ENCODE measurements at places on chromosomes 2 and 18. TPM values are rescaled to one million over a fixed set of nuclear protein-coding genes. Genes with fewer than 3 reads are reported as not detected.

DNA sequence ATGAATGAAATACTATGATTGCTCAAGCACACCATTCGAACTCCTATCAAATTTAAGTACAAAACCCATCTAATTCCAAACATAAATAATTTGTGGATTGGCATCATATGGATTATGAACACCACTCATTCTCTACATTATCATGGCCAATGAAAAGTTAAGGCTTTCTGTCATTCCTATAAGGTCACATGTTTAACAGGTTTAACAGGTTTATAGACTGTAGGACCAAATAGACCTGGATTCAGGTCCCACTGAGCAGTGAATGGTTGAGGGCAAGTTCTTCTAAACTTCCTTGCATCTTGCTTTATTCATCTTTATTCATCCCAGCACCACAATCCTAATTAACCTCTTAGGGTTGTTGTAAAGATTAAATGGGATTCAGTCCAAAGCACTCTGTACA is 33.4 kb downstream of the FBXO36 start:
- no peaks in the 10 kb centered on the region for H3K36me3 ChIP-seq
- H3K4me1 ChIP-seq: no peaks in the 10 kb centered on the region
- H3K4me3 ChIP-seq: no peak overlapping the region
- no peak for DNase-seq
- H3K27ac ChIP-seq: no peak overlapping the region
- H3K27me3 ChIP-seq: no peaks in the 10 kb centered on the region

GRCh38 chr2:158931572-158931971 is 36.9 kb upstream of the TANC1 start:
- no peaks in the 10 kb centered on the region for H3K27me3 ChIP-seq
- H3K4me1 ChIP-seq: peaks cover 55% of the 10 kb centered on the region
- H3K36me3 ChIP-seq: no peaks in the 10 kb centered on the region
- H3K27ac ChIP-seq: peak overlapping the region; percentile 87

DNA sequence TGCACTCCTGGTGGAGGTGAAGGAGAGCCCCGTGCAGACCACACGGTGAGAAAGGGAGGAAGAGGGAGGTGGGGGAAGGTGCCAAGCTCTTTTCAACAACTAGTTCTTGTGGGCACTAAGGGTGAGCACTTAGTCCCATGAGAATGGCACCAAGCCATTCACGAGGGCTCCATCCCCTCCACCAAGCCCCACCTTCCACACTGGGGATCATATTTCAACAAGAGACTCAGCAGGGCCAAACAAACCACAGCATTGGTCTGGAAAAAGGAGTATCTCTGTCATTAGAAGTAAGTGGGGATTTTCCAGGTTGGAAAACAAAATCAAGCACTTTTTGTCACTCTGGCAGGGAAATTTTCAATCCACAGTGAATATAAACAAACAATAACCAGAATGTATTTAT is 38.4 kb downstream of the ZAP70 start:
- no peaks in the 10 kb centered on the region for H3K27me3 ChIP-seq
- peaks cover 3% of the 10 kb centered on the region for H3K4me1 ChIP-seq
- no peak overlapping the region for H3K27ac ChIP-seq
- DNase-seq: no peak
- peaks cover 17% of the 10 kb centered on the region for H3K36me3 ChIP-seq
- H3K4me3 ChIP-seq: no peak overlapping the region

GRCh38 chr2:3625186-3625585 is 30.3 kb downstream of the COLEC11 start:
- no peaks in the 10 kb centered on the region for H3K36me3 ChIP-seq
- H3K27me3 ChIP-seq: peaks cover 16% of the 10 kb centered on the region
- H3K4me3 ChIP-seq: no peak overlapping the region
- H3K4me1 ChIP-seq: no peaks in the 10 kb centered on the region
- no peak overlapping the region for H3K27ac ChIP-seq

GRCh38 chr2:84801811-84802210 is 79.1 kb downstream of the TRABD2A start:
- peaks cover 4% of the 10 kb centered on the region for H3K4me1 ChIP-seq
- no peak overlapping the region for H3K4me3 ChIP-seq
- no peaks in the 10 kb centered on the region for H3K36me3 ChIP-seq
- H3K27ac ChIP-seq: no peak overlapping the region
- peaks cover 26% of the 10 kb centered on the region for H3K27me3 ChIP-seq

GRCh38 chr2:80737047-80737446 is 432.5 kb upstream of the LRRTM1 start:
- no peaks in the 10 kb centered on the region for H3K4me1 ChIP-seq
- H3K4me3 ChIP-seq: no peak overlapping the region
- no peak for DNase-seq
- H3K36me3 ChIP-seq: no peaks in the 10 kb centered on the region

DNA sequence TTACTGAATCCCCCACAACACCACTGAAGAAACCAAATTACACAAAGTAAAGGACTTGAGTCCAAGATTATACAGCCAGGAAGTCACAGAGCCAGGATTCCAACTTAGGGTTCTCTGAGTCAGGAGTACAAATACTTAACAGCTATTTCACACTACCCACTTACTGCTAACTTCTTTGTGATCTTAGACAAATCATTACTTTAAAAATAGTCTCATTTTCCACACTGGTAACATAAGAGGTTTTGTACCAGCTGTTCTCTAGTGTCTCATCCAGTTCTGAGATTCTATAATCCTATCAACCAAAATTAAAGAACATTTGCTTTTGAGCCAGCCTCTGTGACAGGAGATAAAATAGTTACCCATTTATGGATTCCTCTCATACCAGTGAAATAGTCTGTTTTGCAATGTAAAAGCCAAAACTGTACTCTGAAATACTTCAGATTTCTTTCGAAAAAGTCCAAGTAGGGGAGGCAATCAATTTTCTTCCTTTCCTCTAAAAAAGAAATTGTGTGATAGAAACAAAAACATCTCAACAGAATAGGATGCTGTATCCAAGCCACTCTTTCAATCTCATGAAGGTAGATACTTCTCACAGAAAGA is 157.6 kb downstream of the LRATD1 start:
- H3K36me3 ChIP-seq: no peaks in the 10 kb centered on the region
- no peak overlapping the region for H3K27ac ChIP-seq
- no peaks in the 10 kb centered on the region for H3K4me1 ChIP-seq
- no peak overlapping the region for H3K4me3 ChIP-seq
- H3K27me3 ChIP-seq: no peaks in the 10 kb centered on the region

DNA sequence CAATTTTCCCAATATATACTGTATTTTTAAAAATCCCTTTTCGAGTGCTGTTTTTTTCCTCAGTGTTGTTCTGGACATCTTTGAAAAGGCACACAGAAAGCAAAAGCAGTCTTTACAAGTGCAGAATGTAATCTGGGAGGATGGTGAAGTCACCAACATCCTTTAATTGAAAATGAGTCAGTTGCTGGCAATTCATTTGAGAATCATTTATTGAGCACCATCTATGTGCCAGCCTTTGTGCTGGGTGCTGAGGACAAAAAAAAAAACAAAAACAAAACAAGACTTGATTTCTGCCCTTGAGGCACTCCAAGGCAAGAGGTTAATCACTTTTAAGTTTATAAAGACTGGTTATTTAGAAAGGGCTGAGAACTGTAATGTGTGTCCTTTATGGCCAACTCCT is 46.7 kb upstream of the ACVR1 start:
- DNase-seq: no peak
- H3K27me3 ChIP-seq: peaks cover 33% of the 10 kb centered on the region
- H3K36me3 ChIP-seq: no peaks in the 10 kb centered on the region
- no peak overlapping the region for H3K27ac ChIP-seq

DNA sequence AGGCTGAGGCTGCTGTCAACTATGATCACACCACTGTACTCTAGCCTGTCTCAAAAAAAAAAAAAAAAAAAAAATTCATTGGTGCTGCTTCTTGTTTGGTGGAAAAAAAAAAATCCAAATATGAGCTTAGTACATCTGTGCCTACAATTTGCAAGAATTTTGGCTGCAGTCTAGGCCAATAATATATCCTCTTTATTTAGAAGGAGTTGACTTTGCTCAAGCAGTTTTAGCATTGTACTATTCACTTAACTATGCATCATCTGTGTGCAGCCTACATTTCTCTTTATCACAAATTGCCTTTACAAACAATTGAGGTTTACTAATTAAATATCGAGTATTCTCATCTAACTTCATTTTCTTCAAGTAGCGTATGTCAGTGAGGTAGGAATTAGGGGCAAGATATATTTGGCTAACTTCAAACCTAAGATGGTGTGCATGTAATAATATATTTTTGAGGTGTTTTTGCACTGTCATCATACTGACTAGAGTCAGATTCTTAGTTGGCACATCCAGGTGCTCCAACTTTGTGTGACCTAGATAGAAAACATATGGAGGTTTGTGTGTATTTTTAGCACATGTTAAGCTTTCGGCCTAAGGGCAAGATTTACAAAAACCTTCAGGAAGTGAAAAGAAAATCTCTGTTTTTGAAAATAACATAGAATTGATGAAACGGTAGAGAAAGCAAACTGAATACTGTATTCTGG is 51.8 kb downstream of the PMS1 start:
- peak overlapping the region; percentile 17 for H3K4me3 ChIP-seq
- peaks cover 33% of the 10 kb centered on the region for H3K4me1 ChIP-seq
- H3K27ac ChIP-seq: peak overlapping the region; percentile 93
- DNase-seq: no peak
- H3K27me3 ChIP-seq: no peaks in the 10 kb centered on the region

DNA sequence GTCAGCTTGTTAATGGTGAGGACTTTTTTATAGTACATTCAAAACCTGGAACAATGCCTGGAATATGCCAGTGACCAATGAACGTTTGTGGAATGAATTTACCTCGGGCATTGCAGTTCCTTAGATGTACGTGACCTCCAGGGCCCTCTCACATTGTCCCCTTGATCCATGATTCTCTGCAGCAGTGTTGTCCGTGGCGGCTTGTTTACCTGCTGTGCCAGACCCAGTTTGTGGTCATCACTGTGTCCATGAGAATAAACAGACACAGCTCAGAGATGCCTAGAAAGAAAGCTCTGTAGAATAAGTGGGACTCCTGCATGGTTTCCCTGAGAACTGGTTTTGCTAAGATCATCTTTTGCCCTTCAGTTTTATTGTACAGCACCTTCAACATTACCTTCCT is 1132.2 kb downstream of the DPP10 start:
- no peaks in the 10 kb centered on the region for H3K27me3 ChIP-seq
- H3K4me3 ChIP-seq: no peak overlapping the region
- no peaks in the 10 kb centered on the region for H3K4me1 ChIP-seq
- no peaks in the 10 kb centered on the region for H3K36me3 ChIP-seq

DNA sequence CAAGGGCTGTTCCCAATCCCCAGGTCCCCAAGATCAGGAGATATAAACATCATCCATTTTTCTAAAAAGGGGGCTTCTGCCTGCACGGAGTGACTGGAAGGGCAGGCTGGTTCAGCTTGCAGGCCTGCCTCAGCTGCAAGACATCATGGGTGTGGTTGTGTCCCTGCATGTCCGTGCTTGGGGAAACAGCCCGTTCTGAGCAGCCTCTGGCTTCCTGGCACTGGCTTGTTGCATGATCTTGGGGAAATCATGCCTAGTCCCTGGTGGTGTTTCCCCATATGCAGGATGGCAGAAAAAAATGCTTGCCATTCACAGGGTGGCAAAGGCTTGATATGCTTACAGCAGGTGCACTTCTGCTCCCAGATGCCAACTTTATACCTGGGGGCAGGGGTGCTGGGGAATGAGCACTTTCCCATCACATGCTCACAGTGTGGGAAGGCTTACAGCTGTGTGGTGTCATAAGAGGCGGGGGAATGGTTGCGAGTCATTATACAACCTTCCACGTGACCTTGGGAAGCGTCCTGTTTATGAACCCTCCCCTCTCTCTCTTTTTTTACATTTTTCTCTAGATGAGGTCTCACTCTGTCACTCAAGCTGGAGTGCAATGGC is 7.2 kb downstream of the PCARE start:
- no peaks in the 10 kb centered on the region for H3K4me1 ChIP-seq
- DNase-seq: no peak
- no peak overlapping the region for H3K4me3 ChIP-seq
- H3K27ac ChIP-seq: no peak overlapping the region
- H3K36me3 ChIP-seq: no peaks in the 10 kb centered on the region

Gene SERPINB12
- not detected for total RNA-seq

Gene PJVK
- 7.4 TPM for total RNA-seq

Data from osteocyte (in vitro differentiated cells).